ENCODE measurements at places on chromosomes 13 and 19. TPM values are rescaled to one million over a fixed set of nuclear protein-coding genes. Genes with fewer than 3 reads are reported as not detected.

The ZSCAN4 gene
- not detected for total RNA-seq

The ANKRD27 gene
- 14.2 TPM for total RNA-seq

The CYP4F12 gene
- total RNA-seq, result 31.0 TPM

The ATP8B3 gene
- 3.1 TPM for total RNA-seq

The ARMC6 gene
- 28.7 TPM for total RNA-seq

The TEAD2 gene
- 8.1 TPM for total RNA-seq

The CD79A gene
- total RNA-seq, result 0.59 TPM

The IGLON5 gene
- 0.25 TPM for total RNA-seq

The TTC9B gene
- total RNA-seq, result not detected

The DACH1 gene
- 1.9 TPM for total RNA-seq

The LCP1 gene
- total RNA-seq, result 90.6 TPM

The OR7A10 gene
- not detected for total RNA-seq

The KLK1 gene
- total RNA-seq, result not detected

The NOP53 gene
- total RNA-seq, result 38.9 TPM

The SSC5D gene
- total RNA-seq, result 0.84 TPM

The ZNF112 gene
- total RNA-seq, result 2.0 TPM

The FFAR2 gene
- 0.67 TPM for total RNA-seq

The KCNN4 gene
- 30.3 TPM for total RNA-seq

The C19orf81 gene
- not detected for total RNA-seq

The PBX4 gene
- 0.19 TPM for total RNA-seq

The CEACAM3 gene
- 0.59 TPM for total RNA-seq

The FAM124A gene
- 0.51 TPM for total RNA-seq

The RUBCNL gene
- total RNA-seq, result 1.5 TPM

Data from liver (tissue), 10 donors.